ENCODE measurements at places on chromosomes 6 and 20.

GRCh38 chr20:39631557-39631956, 669.4 kb downstream of the DHX35 start:
- DNase-seq = no peak

DNA sequence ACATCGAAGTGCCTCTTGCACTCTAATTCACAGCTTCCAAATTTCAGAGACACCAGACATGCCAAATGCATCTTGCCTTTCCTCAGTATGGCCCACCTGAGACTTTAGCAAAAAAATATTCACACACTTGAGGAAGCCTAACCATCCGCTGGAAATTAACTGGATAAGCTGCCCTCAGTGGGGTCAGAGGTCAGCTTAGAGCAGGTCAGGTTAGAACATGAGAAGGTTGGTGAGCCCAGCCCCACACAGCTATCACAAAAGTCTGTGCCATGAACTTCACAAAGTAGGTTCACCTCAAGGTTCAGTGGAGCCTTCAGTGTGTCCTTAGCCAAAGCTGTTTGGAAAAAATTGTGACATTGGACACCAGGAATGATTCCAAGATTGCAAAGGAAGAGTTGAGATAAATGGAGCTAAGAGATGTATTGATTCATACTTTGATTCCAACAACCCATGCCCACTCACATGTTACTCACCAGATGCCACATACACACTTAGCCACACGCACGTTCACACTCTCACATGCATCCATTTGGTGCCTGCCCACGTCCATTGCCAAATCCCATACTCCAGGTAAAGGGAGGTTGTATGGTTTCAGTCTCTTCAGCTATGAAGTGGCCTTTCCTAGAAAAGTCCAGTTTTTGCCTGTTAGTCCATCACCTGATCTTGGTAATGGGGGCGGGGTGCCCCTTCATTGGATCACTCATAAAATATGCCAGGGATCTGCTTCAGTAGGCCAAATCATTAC, 11.1 kb downstream of the BAK1 start:
- DNase-seq = no peak

DNA sequence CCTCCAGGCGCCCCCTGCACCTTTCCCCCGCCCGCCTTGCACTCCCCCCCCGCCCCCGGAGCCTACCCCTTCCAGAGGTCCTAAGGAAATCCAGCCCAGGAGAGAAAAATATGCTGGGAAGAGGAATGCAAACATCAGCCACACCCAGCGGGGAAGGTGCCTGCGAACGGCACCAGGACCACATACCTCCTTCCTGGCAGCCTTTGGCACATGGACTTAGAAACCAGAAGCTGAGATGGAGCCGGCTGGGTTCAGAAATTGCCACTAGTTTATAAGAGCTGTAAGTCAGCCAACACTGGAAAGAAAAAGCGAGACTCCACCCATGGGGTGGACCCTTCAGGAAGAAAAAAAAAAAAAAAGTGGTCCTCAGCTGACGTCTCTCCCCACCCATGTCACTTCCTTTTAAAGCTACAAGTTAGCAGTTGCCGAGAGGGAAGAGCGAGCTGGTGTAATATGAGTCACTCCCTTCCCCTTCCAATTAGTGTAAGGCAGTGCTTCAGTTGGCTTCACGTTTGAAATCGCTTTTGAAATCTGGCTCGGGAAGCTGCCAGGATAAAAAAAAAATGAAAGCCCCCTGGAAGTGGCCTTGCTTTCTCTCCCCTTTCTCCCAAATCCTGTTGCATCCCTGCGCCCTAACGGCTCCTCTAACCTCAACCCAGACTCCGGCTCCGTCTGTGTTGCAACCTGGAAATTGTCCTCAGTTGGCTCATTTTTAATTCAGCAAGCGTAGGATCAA, at the start of gene AGPAT4:
Gene AGPAT4, minus strand, starts transcription at position 310 of the 736 bp plus-strand sequence. CDS start 41,848 bp downstream, outside the sequence.
- peak; percentile 65 for DNase-seq

GRCh38 chr20:34891166-34892062, 15.0 kb downstream of the ACSS2 start:
- DNase-seq = no peak

- peak; percentile 46 for DNase-seq
Observed at GRCh38 chr20:22691369-22692118, 107.2 kb upstream of the FOXA2 start.

DNA sequence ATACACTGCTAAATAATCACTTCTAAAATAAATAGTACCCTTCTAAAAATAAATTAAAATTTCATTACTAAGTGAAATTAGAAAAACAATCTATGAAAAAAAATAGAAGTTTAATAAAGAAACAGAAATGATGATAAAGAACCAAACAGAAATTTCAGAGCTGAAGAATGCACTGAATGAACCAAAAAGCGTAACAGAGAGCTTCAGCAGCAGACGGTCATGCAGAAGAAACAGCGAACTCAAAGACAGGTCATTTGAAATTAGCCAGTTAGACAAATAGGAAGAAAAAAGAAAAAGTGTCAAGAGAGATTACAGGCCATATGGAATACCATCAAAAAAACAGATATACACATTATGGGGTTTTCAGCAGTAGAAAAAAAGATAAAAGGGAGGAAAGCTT, 706.7 kb downstream of the TBC1D32 start:
- DNase-seq = no peak

- DNase-seq = no peak
Observed at GRCh38 chr6:129153257-129153656, 270.3 kb downstream of the LAMA2 start.

- no peak for DNase-seq
Observed at GRCh38 chr6:149969635-149970034, 5.9 kb downstream of the ULBP1 start.

- DNase-seq = no peak
Observed at GRCh38 chr6:39433630-39434029, 111.1 kb upstream of the KCNK16 start.

DNA sequence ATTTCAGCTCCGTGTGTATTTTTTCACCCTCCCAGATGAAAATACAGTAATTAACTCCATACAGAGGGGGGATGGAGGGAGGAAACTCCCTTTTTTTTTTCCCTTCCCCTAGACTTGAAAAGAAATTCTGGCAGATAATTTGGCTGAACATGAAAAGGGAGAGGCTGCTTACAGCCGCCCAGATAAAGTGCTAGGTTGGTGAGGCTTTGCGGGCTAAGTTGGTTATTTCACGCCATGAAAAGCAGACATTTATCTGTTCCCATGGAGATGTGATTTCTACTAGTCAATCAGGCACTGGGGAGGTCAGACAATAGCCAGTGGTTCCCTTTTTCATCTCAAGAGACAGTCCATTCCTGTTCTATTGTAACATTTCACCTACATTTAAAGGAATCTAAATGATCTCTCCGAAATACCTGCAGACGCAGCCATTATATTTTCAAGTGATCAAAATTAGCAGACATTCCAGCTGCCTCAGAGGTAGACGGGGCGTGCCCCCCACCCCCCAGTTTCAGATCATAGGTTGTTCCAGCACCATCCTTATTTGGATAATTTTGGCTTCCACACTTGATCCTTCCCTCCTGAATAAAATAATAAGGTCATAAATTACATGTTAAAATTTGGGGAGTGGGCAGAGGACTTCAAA, 143.9 kb upstream of the ZNF217 start:
- no peak for DNase-seq

DNA sequence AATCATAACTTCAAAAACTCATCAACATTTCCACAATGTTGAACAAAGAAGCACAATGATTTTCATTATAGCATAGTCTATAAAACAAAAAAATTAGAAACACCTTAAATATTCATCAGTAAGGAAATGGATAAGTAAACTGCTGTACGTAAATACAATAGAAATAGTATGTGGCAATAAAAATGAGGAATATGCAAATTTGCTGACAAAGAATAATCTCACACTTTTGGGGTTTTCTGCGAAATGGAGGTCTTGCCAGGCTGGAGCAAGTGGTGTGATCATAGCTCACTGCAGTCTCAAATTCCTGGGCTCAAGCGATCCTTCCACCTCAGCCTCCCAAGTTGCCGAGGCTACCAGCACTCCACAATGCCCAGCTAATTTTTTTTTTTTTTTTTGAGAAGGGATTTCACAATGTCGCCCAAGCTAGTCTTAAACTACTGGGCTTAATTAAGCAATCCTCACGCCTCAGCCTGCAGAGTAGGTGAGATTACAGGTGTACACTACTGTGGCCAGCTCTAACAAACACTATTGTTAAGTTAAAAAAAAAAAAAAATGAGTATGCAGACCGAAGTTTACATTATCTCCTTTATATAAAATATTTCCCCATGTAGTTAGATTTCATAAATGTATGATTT, 58.8 kb upstream of the SMIM28 start:
- DNase-seq = no peak

- DNase-seq = no peak
Observed at GRCh38 chr6:87366072-87366827, 21.6 kb downstream of the C6orf163 start.

- DNase-seq = no peak
Observed at GRCh38 chr6:111624401-111625098, 18.9 kb upstream of the TRAF3IP2 start.

DNA sequence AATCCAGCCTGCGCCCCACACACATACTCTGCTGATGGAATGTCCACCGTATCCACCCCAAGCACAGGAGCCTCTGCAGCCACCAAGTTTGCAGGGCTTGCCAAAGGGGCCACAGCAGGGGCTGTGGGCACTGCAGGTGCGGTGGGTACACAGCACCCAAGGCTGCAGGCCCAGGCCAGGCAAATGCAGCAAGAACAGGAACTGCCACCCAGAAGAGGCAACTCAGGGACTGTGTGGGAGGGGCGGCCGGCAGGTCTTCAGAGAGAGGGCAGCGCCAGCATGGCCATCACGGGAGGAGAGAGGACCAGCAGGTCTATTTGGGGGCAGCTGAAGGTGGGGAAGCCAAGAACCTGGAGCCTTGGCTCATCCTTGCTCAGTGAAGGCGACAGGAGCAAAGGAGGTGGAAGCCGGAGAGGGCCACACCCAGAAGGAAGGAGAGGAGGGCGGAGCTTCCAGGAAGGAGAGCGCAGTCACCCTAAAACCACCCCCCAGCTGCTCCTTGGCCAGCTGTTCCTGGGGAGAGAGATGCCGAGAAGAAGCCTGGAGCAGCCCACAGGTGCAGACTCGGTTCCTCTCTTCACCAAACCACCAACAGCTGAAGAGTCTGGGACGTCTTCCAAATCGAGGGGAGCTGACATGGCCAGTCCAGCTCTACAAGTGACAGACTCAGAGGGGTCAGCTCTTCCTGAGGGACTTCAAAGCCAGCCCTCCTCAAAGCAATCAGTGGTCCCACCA, 265.1 kb upstream of the CDYL start:
- DNase-seq = no peak

DNA sequence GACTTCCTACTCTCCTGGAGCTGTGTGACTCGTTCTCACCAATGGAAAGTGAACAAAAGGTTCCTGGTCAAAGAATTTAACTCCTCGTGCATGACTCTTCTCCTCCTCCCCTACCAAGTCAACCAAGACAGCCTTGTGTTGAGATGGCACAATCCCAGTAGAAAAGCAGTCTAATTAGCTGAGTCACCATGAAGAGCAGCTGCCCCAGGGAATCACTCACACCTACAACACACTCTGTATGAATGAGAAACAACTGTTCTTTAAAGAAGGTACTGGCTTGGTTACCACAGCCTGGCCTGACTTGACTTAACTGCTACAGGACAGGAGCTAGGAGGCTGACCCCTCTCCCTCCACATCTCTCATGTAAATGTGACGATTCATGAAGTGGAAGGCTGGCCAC, 2.9 kb upstream of the HLA-DOB start:
- no peak for DNase-seq

GRCh38 chr6:131048933-131049515, 14.0 kb downstream of the EPB41L2 start:
- no peak for DNase-seq

DNA sequence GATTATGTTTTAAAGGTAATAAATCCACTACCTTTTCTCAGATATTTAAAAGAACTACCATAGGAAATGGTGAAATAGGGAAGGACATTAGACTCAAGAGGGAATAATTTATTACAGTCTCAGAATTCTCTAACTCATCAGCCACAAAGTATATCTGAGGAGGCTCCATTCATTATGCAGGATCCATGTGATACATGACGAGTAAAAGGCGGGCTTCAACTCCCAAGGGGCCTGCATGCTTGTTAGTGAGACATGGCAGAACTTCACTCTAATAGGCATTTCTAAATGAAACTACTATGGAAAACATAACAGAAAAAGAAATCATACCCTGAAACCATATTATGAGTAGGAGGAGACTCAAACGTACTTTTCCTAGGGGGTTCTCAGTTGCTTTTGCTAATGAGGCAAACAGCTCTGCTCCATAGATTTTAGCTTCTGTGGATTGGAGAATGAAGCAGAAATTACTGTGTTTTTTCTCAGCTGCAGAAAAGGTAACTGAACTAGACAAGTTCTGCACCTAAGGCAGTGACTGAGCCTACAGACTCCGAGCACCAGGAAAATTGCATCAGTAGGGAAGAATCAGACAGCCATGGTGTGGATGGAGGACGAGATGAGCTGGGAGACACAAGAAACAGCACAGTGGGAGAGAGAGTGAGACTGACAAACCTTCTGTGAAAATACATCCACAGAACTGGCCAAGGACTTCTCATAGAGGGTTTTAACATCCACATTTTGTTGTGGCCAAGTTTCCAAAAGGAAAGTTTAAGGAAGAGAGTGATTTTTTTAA, 254.6 kb upstream of the PRDM1 start:
- DNase-seq = no peak

DNA sequence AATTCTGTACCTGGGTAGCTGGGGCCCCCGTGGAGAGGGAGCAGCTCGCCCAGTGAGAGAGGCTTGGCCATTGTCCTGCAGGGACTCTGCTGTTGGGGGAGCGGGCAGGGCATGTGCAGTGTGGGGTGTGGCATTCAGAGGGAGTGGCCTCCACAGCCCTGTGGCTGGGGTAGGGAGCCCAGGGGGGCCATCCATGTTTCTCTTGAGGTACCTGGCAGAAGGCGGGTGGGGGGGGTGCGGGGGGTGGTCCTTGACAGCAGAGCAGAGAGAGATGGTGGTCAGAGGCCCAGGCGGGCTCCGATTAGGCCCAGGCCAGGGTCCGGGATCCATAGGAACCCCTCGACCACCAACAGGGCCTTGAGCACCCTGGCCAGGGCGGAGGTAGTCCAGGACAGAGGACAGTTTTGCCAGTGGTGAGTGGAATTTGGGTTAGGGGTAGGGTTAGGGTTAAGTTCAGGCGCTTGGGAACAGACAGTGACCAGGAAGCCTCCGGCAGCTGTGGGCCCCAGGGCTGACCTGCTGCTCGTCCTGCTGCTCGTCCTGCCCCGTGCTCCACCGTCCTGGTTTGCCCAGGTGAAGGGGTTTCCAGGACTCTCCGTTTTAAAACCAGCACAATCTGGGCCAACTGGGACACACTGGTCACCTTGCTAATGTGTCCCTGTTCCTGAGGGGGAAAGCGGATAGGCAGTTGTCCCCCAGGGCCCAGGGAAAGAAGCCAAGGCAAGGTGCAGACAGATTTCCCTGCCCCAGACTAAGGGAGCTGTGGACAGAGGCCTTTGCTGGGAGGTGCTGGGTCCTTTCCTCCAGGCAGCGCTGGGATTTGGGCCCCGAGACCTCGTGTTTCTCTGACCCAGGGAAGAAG, 24.8 kb upstream of the MYT1 start:
- no peak for DNase-seq

- DNase-seq = no peak
Observed at GRCh38 chr20:48824830-48825565, 2.8 kb downstream of the PREX1 start.

DNA sequence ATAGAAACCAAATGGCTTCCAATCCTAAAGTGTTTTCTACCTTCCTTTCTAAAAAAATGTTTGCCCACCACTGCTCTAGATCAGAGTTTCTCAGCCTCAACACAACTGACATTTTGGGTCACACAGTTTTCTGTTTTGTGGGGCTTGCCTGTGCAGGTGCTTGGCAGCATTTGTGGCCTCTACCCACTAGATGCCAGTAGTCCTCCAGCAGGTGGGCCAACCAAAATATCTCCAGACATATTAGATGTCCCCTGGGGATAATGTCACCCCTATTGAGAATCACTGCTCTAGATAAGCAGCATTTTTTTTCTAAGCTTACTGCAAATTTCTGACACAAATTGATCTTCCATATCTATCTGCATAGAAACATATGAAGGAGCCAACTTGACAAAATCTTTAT, 26.3 kb upstream of the EPM2A start:
- DNase-seq = no peak

Measured in GM18507 (cell line).